Stimulated activated CD4-positive, alpha-beta T cell treated with anti-CD3 and anti-CD28 coated beads, Interleukin-12 subunit alpha, Interleukin-12 subunit beta, amount 100 ng/mL, for 48 hours (primary cell): ENCODE measurements at places on chromosomes 5 and 9.

- DNase-seq: no peak
Observed at GRCh38 chr5:17214893-17215292, 2.5 kb upstream of the BASP1 start.

DNA sequence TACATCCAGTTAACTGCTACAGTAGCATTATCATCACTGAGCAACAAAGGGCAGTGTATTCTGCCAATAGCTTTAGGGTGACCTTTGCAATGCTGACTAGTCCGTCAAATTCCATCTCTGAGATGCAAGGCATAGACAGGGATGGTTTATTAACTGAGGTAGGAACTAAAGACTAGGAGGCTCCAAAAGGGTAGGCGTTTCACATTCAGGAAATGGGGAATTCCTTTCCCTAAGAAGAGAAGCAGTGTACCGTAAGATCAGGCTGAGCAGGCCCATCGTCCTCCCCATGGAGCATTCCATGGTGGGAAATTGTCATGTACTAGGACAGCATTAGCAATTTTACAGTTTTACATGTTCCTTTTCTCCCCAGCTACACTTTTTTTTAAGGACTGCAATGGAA, 157.7 kb downstream of the BNC2 start:
- no peak for DNase-seq

- no peak for DNase-seq
Observed at GRCh38 chr9:110588296-110588695, 8.8 kb upstream of the SVEP1 start.

GRCh38 chr5:116423587-116424257, 150.9 kb downstream of the SEMA6A start:
- no peak for DNase-seq

DNA sequence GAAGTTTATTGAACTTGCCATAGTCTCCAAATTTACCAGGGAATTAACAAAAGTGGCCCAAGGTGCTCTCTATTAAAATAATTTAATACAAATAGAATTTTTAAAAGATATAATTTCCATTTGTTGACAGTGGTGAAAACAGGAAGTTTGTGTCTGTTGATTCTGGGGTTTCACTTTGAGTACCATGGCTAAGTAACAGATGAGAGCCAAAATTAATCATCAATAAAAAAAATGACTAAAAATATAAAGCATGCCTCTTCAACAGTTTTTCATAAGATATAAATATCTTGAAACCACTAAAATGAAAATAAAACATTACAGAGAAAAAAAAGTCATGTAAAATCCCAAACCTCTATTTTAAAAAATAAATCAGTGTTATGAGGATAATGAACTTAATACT, 49.8 kb downstream of the SGCD start:
- no peak for DNase-seq

- no peak for DNase-seq
Observed at GRCh38 chr9:35070823-35071813, 1.3 kb downstream of the VCP start.

GRCh38 chr9:85178474-85178873, 508.9 kb downstream of the NTRK2 start:
- no peak for DNase-seq

DNA sequence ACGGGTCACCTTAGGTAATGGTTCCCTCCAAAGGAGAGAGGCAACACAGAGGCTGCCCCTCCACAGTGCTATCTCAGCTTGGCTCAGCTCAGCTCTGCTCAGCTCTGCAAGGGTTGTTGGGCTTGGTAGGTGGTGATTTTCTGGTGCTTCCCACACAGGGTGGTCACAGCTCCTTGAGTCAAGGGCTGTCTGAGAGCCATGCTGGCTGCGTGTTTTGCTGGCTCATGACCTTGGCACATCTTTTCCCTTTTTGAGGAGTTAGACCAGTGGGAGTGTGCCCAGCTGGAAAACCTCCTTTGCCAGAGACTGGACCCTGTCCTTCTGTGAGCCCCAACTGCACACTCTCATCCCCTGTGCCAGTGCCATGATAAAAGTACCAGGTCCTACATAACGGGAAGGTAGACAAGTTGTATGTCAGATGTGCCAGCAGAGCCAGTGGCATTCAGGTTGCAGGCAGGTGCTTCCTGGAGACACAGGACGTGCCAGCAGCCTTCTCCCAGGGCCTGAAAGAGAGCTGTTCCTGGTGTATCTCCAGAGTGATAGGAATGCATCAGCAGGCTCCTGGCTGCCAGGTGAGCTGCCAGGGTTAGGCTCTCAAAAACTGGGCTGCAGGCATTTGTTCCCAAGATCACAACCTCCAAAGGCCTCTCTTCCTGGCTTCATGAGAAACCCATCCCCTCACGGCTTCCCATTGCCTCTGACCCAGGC, 118.6 kb upstream of the CXCL14 start:
- no peak for DNase-seq

- no peak for DNase-seq
Observed at GRCh38 chr5:58183786-58184085, 276.1 kb downstream of the PLK2 start.

DNA sequence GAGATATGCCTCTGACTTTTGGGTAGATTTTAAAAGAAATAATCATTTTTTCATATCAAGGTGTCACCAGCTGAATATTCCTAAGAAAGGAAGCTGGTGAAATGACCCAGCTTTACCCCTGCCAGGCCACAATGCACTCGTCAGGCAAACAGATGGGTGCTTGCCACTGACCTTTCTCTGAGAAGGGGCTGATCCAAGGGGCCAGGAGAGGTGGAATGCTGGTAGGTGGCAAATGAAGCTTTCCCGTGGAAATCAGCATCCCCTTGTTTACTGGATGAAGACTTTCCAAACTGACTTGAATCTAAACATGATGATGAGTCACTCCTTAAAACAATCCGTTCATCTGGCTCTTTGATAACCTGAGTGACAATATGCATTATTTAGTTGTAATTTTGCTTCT, 44.3 kb upstream of the PLPP6 start:
- no peak for DNase-seq

- no peak for DNase-seq
Observed at GRCh38 chr9:92988215-92988768, 41.0 kb downstream of the FGD3 start.

DNA sequence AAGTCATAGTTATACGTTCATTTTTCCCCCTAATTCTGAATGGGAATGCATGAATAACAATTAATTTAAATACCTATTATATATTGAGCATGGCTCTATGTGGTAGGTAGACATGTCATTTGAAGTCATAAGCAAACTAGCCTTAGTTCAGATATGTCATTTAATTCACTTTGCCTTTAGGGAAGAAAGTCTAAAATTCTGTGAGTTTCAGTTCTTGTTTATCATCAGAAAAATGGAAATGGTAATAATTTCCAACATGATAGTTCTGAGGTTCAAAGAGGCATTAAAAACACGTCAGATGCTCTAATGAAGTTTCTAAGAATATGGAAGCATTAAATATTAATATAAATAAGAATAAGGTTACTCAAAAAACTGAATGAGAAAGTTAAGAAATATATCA, 13.1 kb upstream of the ANXA1 start:
- no peak for DNase-seq

DNA sequence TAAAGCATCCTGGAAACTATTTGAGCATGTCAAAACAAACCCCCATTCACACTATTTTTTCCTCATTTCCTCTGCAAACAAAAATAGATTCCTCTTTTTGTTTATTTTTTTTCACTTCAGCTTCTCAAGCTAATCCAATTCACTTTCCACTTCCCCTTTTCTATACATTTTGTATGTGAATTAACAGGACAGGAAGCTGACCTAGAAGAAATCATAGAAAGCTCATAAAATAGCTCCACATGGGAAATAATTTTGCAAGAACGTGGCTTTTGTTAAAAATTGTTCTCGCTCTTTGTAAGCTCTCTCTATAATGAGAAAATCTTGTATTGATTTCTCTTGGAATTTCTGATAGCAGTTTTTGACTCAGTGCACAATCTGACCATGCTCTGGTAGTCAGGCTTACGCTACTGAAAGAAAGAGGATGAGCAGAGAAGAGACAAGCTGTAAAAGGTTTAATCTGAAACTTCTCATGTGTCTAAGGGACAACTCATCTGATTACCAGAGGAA, 215.8 kb downstream of the ADAMTS12 start:
- no peak for DNase-seq

DNA sequence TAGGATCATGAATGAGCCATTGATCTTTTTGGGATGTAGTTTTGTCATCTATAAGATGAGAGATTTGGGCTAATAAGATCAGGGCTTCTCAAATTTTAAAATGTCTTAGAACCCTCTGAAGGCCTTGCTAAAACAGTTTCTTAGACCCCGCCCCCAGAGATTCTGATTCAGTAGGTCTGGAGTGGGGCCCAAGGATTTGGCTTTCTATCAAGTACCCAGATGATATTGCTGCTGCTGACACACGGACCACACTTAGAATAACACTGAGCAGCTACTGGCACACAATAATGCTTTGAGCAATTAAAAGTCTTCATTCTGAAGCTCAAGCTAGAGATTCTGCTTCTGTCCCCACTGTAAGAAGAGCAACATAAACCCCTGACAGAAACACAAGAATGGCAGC, 216.7 kb downstream of the SMARCA2 start:
- DNase-seq: no peak

- DNase-seq: no peak
Observed at GRCh38 chr5:112732131-112732530, 5.6 kb upstream of the APC start.

- DNase-seq: no peak
Observed at GRCh38 chr5:72472666-72473422, 34.4 kb downstream of the ZNF366 start.

GRCh38 chr9:107673861-107674720, 184.5 kb upstream of the KLF4 start:
- no peak for DNase-seq

- no peak for DNase-seq
Observed at GRCh38 chr9:19623941-19624340, 164.9 kb downstream of the SLC24A2 start.

- DNase-seq: no peak
Observed at GRCh38 chr5:2148312-2149194, 265.8 kb upstream of the IRX4 start.

DNA sequence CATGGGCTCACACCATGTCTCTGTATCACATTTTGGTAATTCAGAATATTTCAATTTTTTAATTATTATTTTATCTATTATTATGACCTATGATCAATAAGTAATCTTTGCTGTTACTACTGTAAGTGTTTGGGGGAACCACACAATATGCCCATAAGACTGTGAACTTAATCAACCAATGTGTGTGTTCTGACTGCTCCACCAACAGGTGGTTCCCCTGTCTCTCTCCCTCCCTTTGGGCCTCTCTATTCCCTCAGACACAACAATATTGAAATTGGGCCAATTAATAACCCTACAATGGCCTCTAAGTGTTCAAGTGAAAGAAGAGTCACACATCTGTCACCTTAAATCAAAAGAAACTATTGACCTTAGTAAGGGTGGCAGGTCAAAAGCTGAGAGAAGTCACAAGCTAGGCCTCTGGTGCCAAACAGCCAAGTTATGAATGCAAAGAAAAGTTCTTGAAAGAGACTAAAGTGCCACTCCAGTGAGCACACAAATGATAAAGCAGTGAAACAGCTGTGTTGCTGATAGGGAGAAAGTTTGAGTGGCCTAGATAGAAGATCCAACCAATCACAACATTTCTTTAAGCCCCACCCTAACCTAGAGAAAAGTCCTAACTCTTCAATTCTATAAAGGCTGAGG, 88.7 kb downstream of the DEPDC1B start:
- DNase-seq: no peak

DNA sequence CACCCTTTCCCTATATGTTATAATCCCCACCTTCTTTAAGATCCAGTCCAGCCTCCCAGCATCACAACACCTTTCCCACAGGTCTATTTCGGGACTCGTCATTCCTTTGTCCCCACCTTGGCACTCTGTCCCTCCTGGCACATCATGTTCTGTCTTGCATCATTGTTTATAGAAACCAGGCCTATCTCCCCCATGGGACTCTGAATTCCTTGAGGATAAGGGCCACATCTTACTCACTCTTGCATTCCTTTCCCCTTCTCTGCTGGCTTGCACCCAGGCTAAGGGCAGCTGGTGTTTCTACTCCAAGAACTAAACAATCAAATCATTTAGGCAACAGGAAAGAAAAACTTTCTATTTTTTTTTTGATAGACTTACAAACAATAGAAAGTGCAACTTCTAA, 205.7 kb downstream of the AGTPBP1 start:
- DNase-seq: no peak

DNA sequence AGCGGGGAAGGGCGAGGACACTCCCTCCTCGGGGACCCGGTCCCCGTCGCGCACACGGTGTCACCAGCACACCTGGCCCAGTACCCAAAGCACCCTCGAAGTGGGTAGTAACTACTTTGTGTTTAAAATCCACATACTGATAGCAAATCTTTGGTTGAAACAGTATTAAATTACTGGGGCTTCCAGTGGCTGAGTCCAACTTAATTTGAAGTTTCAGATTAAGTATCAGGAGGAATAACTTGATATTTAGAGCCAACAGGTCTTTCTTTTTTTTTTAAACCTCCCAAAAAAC, 615 bp downstream of the ATG10 start:
- no peak for DNase-seq

DNA sequence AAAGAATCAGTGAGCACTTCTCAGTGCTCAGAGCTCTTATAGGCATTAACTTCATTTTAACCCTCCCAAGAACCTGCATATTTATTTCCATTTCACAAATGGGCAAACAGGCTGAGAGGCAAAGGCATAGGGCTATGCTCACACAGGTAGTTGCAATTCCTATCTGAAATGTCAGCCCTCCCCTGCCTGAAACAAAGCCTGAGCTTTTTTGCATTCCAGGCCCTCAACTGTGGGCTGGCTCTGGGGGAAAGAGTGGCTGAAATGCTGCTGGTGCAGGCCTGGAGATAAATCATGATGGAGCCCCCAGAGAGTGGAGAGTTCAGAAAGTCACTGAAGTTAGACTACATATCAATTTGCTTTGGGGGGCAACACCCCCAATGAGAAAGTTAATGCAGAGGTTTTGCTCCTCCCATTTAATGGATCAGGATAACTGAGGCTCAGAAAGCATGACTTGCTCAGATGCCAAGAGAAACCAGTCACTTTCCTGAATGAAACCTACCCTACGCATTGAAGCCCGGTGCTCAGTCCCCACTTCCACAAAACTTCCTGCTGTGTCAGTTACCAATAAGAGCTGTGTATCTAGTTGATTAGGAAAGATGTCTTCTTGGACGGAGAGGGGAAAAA, 5.6 kb downstream of the DRD1 start:
- DNase-seq: no peak

- no peak for DNase-seq
Observed at GRCh38 chr5:14614490-14614889, 32.9 kb downstream of the OTULINL start.
